ENCODE measurements at places on chromosomes 16 and 17.

- DNase-seq, result no peak
These were observed 27.7 kb upstream of the SBK1 start for GRCh38 chr16:28264656-28265055.

- no peak for DNase-seq
These were observed 78.3 kb downstream of the DNAH17 start for GRCh38 chr17:78498848-78499247.

GRCh38 chr16:47320546-47321310 is 140.1 kb downstream of the ITFG1 start:
- DNase-seq, result no peak

GRCh38 chr17:75514299-75514918 is 928 bp downstream of the CASKIN2 start:
- no peak for DNase-seq

DNA sequence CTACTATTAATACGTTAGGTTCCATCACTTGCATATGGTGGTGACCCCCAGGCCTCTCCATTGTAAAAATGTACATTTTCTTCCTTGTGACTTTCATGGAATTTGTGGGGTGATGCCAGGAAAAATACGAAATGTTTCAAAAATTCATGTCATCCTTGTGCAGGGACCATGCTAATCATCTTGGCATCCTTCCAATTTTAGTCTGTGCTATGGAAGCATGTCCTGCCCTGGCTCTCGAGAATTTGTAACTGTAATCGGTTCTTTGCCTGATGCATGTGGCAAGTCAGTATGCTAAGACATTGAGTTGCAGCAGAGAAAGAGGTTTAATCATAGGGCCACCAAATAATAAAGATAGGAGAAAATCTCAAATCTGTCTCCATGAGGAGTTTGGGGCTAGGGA is 14.3 kb upstream of the GINS3 start:
- DNase-seq, result no peak

DNA sequence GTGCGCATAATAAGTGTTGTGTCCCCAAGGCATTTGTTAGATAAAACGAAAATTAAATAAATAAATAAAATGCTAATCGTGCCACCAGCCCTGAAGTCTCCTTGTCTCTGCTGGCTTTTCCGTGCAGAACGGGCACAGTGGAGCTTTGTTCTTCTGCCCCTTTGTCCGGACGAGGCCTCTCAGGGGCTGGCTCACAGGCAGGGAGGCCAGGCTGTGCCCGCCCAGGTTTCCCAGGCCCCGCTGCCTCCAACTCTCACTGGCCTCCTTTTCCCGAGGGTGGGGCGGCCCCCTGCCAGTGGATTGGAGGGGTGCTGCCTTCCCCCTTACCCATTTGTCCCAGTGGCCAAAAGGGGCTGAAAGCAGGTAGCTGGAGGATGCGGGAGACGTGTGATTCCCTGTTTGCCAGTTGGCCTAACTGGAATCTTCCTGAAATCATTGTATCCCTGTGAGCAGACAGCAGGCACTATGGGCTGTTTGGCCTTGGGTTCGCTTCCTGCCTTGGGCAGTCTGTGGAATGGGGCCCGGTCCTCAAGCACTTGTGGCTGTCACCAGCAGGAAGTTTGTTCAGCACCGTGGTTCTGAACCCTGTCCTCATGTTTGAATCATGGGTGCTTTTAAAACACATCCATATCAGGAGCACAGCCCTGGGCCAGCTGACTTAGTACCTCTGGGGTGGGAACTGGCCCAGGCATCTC is 64.4 kb downstream of the KSR1 start:
- DNase-seq, result no peak

- no peak for DNase-seq
These were observed 2.0 kb downstream of the NCBP3 start for GRCh38 chr17:3843935-3844516.

DNA sequence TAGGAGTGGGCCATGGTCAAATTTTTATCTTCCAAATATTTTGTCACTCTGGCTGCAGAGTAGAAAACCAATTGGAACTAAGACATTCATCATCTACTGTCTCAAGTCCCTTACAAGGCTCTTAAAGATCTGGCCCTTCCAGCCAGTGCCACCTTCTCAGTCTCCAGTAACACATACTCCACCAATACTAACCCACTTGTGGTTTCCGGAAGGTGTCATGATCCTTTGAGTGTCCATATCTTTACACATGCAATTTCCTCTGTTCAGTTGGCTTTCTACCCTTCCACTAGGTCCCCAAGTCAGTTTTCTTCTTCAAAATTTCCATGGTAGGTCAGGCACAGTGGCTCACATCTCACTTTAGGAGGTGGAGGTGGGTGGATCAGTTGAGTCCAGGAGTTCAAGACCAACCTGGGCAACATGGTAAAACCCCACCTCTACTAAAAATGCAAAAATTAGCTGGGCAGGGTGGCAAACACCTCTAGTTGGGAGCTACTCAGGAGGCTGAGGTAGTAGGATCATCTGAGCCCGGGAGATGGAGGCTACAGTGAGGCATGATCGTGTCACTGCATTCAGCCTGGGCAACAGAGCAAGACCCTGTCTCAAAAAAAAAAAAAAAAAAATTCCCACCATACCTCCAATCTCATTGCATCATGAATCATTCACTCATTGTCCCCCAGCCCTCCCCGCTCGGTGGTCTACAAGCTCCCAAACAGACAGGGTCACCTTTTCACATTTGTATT is 6.0 kb upstream of the GRB2 start:
- DNase-seq, result no peak

DNA sequence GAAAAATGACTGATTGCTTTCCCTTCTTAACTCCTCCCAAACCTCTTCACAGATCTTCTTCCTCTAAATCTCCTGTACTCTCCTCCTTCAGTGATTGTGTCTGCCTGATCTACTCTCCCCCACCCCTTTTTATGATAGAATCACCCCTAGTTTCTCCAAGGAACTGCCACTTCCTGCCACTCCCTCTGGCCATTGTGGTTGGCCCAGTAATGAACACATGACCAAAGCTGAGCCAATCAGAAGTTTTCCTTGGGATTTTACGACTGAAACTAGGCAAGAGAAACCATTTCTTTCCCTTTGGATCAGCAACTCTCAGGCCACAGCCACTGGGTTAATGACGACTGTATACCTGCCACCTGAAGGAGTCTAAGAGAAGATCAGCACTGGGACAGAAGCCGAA is 15.9 kb downstream of the IRX3 start:
- DNase-seq, result no peak

DNA sequence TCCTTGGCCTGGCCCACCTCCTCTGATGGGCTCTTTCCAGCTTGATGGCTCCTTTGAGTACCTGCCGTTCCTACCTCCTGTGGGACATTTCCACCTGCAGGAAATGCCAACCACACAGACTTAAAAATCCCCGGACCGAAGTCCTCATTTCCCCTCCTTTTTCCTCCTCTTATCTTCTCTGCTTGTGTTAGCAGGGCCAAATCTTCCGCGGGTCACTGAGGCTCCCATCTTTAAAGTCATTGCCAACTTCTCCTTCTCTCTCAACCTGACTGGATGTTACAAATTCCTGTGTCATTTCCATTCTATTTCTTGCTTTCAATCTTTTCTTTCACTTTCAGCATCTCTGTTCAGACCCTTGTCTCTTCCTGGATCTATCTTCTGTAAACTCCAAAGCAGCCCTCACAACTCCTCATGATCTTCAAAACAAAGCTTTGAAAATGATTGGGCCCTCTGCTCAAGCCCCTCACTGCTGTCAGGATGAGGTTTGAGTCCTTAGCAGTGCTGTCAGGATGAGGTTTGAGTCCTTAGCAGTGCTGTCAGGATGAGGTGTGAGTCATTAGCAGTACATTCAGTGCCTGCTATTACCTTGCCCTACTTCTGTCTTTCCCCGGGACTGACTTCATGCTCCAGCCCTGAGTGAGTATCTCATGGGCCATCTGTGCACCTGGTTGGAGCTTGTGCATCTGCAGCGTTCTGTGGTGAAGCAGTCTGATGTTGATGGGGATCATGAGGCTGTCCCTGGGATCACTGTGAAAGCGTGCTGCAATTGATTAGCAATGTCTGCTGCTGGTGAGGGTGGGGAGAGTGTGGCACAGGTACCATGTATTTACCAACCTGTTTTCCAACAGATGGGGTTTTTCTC is 100.1 kb downstream of the IRF8 start:
- DNase-seq, result no peak

DNA sequence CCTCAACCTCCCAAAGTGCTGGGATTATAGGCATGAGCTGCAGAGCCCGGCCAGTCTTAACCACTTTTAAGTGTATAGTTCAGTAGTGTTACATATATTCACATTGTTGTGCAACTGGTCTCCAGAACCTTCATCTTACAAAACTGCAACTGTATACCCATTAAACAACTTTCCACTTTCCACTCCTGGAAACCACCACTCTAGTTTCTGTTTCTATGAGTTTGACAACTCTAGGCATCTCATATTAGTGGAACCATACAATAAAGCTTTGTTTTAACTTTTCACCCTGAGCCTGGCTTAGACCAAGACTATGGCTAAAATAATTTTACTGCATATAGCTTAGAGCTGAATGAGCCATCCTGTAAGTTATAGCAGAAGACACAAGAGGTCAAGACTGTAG is 108.0 kb upstream of the GOT2 start:
- DNase-seq, result no peak

DNA sequence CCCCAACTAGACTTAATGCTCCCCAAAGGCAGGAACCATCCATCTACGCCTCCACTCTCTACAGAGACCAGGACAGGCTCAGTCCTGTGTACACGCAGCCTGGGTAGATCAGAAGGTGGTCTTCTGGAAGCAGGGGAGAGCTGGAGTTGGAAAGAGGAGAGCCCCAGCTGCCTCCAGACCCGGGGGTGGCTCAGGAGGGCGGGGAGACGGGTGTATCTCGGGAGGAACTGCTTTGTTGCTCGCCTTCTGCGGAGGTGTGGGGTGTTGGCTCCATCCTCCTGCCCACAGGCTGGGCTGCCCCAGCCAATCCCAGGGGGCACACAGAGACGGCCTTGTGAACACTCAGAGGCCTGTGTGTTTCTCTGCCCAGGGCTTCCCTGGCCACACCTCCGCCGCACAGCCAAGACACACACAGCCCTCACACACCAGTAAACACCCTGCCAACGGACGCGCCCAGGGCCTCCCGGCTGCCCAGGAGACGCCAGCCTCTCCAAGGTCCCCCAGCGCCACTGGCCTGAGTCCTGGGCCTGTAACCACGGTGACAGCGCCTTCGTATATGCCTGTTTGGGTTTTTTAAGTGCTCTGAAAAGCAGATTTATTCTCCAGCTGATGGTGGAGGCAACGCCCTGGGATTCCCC is 143.4 kb upstream of the CDC42EP4 start:
- DNase-seq, result no peak

DNA sequence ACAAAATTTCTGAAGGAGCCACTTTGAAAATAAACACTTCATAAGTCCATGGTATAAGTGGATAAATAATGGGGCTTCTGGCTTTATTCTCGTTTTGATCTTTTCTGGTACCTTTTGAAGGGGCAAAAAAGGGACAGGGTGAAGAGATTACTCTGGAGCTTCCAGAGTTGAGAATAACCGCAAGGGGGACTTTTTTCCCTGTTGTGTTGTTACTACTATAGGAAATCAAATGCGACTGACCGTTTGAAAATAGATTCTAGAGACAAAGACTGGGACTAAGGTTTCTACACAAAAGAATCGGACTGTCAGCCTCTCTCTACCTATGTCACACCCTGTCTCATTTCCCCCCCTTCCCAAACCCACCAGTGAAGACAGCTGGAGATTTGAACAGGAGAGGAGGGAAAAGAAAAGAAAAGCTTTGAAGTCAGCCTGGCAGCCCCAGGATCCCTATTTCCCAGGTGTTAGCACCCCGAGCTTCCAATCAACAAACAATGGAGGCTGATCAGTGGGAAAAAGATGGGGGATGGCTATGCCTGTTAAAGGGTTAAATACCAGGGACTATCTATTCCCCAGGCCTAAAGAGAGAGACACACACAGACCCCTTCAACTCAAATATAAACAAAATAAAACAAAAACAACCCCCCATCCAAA is 8.4 kb downstream of the HOXB4 start:
- DNase-seq, result no peak

GRCh38 chr17:42691021-42691545 is 8.8 kb downstream of the CNTNAP1 start:
- DNase-seq, result no peak

GRCh38 chr16:88616320-88616719 is 22.1 kb upstream of the IL17C start:
- DNase-seq, result no peak

GRCh38 chr16:9820476-9821246 is 361.6 kb downstream of the GRIN2A start:
- DNase-seq, result no peak

DNA sequence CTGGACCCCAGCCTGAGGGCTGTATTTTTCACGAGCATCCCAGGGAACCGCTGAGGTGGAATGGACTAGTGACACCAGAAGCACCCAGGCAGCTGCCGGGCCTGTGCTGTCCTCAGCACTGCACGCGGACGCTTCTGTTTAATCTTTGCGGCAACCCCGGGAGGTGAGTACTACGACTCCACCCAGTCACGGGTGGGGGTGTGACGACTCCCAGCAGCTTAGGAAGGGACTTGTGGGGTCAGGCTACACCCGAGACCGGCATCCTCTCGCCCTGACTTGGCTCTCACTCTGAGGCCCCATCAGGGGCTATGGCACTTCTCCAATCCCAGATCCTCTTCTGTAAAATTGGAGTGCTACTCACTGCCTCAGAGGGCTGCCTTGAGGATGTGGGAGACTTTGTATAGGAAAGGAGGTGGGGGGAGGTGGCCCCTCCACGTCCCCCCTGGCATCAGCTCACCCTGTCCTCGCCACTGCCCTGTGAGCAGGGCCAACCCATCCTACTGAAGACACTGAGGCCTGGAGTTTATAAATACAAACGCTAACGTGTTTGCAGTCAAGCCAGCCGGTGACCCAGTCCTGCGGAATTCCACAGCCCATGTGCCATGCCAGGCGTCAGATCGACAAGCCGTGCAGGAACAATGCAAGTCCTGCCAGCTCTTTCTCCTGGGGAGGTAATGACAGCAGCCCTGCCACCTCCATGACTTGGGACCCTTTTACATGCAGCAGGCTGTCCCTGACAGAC is 44.4 kb downstream of the PPL start:
- no peak for DNase-seq

- DNase-seq, result no peak
These were observed 12.7 kb downstream of the CNEP1R1 start for GRCh38 chr16:50037662-50038220.

DNA sequence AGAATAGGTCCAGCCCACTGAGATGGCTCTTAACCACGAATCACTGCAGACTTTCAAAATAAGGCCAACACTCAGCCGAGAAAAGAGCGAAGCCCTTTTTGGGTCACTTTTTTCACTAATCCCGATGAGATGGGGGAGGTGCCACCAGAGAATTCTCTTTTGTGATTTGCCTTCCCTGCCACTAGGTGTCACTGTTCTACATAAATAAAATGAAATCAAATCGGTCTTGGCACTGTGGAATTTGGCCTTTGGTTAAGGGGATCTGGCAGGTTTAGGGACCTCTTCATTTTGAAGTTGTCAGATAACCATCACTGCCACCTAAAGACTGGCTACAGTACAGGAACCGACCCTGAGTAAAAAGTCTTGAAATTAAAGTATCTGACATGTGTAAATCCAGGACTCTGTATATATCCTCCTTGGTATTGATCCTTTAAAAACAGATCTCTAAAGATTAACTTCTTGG is 147.0 kb downstream of the HS3ST4 start:
- DNase-seq, result no peak

GRCh38 chr17:58344047-58344790 is 7.8 kb downstream of the SUPT4H1 start:
- DNase-seq, result peak; percentile 77
